ENCODE measurements at places on chromosomes 12 and 14.

- peak; percentile 98 for DNase-seq
These were observed 29.0 kb downstream of the WBP11 start for GRCh38 chr12:14774074-14774905.

- no peak for DNase-seq
These were observed 82.7 kb upstream of the KITLG start for GRCh38 chr12:88662961-88663360.

DNA sequence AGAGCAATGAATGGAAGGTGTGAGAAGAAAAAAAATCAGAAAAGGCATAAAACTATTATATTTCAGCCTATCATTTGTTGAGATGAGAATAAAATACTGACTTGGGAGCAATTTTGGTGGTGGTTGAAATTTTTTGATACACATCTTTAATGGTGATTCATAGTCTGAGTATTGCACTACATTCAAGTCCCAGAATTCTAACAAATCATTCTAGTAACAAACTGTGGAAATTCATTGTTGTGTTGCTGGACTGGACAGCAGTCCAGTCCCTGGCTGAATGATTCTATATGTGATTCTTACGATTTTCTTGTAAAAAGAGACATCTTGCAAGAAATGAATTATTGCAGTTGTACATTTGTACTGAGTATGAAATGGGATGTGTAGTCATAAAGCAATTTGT lies 268.6 kb downstream of the TRHDE start:
- no peak for DNase-seq

- no peak for DNase-seq
These were observed 129.7 kb upstream of the TMPO start for GRCh38 chr12:98385641-98386040.

DNA sequence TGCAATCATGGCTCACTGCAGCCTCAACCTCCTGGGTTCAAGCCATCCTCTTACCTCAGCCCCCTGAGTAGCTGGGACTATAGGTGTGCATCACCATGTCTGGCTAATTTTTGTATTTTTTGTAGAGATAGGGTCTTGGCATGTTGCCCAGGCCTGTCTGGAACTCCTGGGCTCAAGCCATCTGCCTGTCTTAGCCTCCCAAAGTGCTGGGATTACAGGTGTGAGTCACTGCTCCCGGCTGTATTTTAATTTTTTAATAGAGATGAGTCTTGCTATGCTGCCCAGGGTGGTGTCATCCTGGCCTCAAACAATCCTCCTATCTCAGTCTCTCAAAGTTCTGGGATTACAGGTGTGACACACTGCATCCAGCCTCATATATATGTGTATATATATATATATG lies 31.7 kb upstream of the GPRC5A start:
- DNase-seq, result no peak

DNA sequence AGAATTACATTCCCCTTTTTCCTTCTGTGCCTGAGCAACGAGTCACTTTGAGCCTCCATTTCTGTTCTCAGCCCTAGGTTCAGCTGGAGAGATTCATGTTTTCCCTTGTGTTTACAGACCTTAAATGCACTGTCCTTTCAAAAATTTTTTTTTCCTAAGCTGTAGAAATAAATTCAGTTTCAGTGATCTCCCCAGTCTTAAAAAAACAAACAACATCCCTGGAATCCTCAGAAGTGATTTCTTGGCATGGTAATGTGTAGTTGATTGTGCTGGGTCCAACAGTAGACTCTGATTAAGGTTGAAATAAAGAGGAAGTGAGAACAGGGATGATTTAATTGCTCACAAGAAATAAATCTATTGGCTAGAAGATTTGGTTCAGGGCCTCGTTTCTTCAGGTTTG lies 89.3 kb downstream of the NTN4 start:
- DNase-seq, result no peak

DNA sequence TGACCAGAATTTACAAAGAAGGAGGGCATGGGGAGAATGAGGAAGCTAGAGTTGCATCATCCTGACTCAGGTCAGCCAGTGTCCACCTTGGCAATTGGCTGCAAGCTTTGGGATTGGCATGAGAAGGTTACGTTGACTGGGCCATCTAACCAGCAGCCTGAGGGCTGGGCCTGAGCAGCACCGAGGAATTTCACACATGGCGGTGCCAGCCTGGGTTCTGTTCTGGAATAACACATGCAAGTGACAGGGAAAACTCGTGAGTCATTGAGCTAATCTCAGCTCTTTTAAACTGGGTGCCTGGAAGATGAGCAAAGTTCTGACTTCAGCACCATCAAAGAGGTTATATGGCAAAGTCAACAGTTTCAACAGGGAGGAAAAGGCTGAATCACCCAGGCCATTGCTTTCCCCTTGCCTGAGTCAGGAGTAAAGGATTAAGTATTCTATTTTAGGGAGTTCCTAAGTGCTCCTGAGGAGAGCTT lies 543.2 kb upstream of the TBX3 start:
- DNase-seq, result no peak

- no peak for DNase-seq
These were observed 157.4 kb upstream of the CNTN1 start for GRCh38 chr12:40534828-40535227.

- DNase-seq, result no peak
These were observed 51.3 kb upstream of the A2ML1 start for GRCh38 chr12:8771072-8771471.

- DNase-seq, result no peak
These were observed 3.7 kb upstream of the CAMKK2 start for GRCh38 chr12:121300083-121300819.

GRCh38 chr12:30926243-30927221 lies at the start of gene TSPAN11:
Gene TSPAN11, plus strand, starts transcription at chr12:30926748. Its CDS starts 27,244 bp downstream, at chr12:30953992.
- no peak for DNase-seq

- DNase-seq, result no peak
These were observed 60.7 kb upstream of the PYGL start for GRCh38 chr14:51004801-51005526.

- DNase-seq, result peak; percentile 16
These were observed 178.5 kb upstream of the OR4E1 start for GRCh38 chr14:21852061-21852664.

DNA sequence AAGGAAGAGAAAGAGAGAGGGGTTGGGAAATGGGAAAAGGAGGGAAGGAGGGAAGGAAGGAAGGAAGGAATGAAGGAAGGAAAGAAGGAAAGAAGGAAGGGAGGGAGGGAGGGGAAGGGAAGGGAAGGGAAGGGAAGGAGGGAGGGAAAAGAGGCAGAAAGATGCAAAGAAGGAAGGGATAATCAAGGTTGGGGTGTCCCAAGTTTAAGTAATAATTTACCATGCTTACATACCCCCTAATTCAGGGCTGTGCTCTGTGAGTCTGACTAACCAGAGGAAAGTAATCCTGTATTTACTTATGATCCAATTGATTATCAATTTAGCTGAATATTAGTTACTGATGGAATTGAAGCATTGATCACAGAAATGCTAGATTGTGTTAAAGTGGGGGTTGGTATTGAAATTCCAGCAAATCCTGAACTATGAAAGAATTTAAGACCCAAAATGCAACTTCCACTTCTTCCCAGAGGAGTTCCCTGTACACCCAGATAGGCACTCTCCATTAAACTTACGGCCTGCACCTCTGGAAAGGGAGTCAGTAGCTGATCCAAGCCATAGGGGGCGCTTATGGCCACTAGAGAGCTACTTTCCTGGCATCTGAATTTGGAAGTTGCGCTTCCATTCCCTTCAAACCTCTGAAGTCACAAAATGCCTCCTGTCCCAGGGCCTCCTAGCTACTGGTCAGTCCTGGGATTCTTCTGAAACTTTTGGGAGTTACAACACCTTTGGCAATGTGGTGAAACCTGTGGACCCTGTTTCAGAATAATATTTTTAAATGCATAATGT lies 162.7 kb upstream of the PWP1 start:
- DNase-seq, result no peak

DNA sequence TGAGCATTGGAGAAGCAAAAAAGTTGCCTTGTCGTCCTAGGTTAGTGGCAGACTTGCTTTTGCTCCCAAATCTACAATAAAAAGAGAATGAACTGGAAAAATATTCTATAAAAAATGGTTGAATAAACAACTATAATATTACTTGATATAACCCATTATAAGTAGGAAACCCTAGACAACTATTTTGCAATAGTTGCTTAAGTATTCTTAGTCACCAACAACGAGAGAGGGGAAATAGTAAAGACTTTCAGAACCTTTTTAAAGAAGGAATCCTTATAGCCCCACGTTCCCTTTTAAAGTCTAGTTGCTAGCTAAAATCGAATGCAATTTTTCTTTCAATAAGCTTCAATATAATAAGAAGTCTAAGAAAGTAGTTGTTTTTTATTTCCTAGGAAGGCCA lies 17.5 kb downstream of the AQP6 start:
- no peak for DNase-seq

- DNase-seq, result no peak
These were observed 5.6 kb upstream of the LHX5 start for GRCh38 chr12:113477171-113477841.

DNA sequence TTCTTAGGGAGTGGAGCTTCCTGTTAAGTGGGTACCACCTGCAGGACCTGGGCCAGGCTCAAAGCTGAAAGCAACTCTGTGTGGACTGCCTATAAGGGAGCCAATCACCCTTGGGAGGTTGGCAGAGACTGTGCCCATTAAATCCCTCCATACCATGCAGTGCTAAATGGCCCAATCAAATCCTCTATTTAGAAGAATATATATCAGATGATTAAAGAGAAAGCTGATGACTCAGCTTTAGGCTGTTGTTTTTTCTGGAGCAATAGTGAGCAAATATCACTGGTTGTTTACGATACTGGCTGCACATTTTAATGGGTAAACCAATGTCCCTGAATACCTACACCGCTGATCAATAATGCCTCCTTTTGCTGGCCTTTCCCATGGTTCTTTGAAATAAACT lies 101.3 kb downstream of the TMX1 start:
- DNase-seq, result no peak

DNA sequence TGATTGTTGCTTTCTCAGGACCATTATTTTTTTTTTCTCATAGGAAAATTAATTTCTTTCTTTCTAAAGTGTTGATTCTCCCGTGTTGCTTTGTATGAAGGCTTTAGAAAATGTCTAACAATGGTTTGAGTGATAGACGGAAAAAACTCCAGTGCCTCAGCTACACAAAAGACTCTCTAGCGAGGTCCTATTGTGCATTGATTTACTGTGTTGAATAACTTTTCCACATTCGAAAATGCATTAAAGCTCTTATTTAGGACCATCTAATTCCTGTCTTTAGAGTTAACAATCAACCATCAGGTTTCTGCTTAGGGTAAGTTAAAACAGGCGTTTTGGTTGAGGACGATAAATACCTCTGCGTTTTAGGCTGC lies 99.6 kb downstream of the PTPN11 start:
- no peak for DNase-seq

DNA sequence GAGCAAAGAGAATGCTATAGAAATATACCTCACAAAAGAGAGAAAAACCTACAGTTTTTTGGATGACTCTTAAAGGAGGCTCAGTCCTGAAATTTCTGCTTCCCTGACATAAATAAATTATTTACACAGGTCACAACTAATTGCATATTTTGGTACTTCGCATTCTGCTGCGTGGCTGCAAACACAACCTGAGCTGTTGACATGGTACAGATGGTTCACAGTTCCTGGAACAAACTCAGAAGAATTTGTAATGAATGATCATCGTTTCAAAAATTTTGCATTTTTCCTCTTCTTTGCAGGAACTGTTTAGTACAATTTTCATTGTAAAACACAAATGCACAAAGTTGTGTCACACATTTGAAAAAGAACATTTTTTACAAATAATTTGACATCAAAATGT lies 313.7 kb upstream of the SYT1 start:
- no peak for DNase-seq

DNA sequence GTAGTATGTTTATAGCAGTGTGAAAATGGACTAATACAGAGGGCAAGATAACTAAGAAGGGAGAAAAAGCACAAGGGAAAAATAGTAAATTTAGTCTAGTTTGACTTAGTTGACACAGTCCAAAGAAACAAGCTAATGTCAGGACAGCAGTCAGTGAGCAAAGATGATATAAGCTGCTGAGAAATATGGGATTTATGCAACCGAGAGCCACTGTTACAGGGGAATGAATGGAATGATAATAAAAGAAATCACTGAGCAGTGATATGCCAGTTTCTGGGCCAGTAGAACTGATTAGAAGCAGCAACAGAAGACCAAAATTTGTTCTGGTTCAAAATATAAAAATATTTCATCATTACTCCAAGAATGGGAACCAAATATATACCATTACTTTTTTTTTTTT lies 60.1 kb downstream of the R3HDM2 start:
- no peak for DNase-seq

DNA sequence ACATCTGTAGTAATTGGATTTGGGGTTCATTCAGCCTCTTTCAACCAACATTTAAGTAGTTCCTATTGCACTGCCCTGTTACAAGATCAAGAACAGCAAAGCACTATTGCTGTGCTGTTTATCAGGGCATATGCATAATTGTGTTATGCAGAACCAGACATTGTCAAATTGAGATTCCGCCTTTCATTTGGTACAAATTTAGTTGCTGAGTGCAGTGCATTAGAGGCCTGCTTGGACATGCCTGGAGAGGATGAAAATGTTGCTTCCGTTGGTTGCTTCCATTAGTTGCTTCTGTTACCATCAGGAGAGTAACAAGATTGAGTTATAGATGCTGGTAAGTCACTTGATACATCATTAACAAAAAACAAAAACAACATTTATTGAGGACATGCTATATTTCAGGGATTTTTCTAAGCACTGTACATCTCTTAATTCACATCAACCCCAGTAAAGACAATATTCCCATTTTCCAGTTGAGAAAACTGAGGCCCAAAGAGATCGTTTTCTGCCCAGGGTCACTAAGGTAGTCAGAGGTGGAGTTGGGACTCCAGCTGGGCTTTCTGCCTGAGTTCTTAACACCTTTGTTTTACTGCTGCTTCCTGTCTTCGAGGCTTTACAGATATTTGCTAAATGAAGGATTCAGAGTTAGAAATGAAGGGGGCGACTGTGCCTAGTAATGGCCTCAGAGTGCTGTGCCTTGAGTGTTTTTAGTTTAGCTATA lies 79.3 kb downstream of the PPP2R5C start:
- DNase-seq, result no peak

GRCh38 chr12:67452119-67452805 lies 183.1 kb downstream of the CAND1 start:
- DNase-seq, result peak; percentile 81

- no peak for DNase-seq
These were observed 23.1 kb downstream of the GMFB start for GRCh38 chr14:54465654-54466053.

DNA sequence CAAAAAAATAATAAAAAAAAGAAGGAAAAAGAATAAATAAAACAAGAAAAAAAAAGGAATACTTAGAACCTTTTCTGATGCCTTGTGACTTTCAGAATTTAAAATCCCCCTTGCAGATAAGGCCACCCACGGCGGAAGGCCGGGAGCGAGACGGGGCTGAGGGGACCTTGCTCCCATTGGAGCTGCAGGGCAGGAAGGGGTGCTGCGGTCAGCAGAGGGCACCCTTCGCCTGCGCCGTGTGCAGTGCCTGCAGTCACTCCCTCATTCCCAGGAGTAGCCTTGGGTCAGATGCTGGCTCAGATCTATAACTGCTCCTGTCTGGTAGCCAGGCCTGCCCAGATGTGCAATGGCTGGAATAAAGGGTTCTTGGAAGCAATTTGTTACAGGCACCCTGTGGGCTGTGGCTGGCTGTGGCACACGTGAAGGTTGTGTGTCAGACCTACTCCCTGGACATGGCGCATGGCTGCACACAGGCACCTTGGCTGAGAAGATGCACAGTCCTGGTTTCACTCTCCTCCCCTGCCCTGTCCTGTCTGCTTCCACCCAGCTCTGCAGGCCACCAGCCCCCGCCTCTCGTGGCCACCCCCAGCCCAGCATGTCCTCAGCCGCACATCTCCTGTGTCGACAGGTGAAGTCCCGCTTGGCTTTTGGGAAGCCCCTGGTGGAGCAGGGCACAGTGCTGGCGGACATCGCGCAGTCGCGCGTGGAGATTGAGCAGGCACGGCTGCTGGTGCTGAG lies 13.4 kb upstream of the ALDH2 start:
- DNase-seq, result no peak
